ENCODE measurements at places on chromosomes 2 and 18.

- DNase-seq = no peak
These were observed 169.6 kb downstream of the KCNS3 start for GRCh38 chr2:18047896-18048657.

DNA sequence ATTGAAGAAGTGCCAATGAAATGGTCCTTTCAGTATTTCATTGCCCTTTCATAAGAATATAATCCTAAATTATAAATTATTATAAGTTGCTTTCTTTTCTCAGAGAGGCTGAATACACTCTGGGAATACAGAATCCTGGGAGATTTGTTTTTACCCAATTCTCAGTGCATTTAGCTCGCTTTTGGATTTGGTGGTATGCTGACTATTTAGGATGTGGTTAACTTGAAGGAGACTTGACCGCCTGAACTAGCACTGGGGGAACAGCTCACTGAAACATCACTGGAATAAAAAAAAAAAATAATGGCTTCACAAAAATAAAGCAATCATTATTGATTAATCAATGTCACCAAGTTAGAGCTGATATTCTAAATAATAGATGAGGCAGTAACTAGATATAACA lies 10.2 kb downstream of the TNFAIP6 start:
- no peak for DNase-seq

GRCh38 chr18:35038881-35039491 lies 2.2 kb upstream of the MAPRE2 start:
- no peak for DNase-seq

GRCh38 chr2:69642709-69643601 lies 584 bp downstream of the AAK1 start:
- DNase-seq = peak; percentile 8

DNA sequence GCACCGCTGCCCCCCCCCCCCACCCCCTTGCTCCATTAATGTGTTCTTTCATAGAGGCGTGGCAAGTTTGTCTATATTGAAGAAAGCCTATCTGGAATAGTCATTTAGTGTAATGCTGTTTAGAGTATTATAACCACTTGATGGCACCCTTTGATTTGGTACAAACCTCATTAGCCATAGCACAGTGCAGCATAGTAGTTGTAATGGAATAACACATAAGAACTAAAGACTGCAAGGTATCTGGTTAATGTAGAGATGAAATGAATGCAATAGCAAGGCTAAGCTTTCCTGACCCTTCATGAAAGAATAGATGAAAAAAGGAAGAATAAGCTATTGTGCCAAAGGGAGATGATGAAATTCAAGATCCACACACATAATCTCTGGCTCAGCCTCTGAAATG lies 81.9 kb downstream of the EHBP1 start:
- DNase-seq = no peak

GRCh38 chr2:39547811-39548719 lies 111.0 kb upstream of the MAP4K3 start:
- no peak for DNase-seq

GRCh38 chr2:19837235-19837766 lies 64.5 kb downstream of the TTC32 start:
- DNase-seq = no peak

DNA sequence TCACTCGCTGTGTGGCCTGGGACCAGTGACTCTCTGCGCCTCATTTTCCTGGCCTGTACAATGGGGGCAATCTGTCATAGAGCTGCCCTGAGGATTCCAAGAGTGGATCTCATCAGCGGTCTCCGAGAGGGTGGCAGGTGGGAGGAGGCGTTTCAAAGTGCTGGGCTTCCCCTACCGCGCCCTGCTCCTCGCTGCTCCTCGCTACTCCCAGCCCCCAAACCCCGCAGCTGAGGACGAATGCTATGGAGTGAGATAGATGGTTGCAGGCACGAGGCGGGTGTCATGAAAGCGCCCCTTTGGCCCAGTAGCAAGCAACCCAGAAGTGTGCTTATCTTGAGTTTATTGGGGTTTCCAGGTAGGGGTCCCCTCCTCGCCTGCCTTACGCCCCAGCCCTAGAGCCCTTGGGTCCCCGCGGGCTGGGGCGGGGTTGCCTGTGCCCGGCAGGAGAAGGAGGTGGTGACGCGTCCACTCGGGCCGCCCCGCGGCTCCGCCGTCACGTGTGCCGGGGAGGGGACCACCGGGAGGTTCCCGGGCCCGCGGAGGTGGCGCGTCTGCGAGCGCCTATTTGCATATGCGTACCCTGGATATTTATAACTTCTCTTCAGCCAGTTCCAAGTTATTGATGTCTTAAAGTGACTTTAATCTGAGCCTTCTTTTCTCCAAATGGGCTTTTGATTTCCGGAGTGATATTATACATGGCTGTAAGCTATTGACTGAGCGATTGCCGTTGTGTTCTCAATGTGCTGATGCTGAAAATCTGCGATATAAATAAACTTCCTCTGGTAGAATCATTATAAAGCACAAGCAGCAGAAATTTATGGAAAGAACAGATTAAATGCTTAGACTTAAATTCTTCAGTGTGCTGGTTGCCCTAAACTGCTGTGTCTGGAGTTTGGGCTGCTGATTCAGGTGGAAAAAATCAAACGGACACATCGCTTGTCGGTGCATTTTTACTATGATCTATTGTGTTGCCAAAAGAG lies 263.7 kb downstream of the ATAD2B start:
- no peak for DNase-seq

DNA sequence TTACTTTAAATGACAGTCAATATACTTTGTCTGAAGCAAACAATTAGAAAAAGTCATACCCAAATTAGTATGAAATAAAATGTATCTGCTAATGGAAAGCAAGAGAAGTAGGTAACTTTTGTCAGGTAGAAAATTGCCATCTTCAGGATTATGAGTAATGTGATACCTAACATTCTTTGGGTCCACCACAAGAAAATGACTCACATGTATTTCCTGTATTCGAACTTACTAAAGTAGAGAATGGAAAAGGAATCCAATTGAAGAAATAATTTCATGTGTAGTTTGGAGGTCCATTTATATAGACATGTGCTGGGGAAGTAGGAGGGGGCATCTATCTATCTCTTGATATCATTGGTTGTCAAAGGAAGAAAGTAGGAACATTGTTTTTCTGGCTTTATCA lies 636.2 kb upstream of the CHAC2 start:
- DNase-seq = no peak

GRCh38 chr2:188869550-188869949 lies 104.6 kb upstream of the COL3A1 start:
- no peak for DNase-seq

DNA sequence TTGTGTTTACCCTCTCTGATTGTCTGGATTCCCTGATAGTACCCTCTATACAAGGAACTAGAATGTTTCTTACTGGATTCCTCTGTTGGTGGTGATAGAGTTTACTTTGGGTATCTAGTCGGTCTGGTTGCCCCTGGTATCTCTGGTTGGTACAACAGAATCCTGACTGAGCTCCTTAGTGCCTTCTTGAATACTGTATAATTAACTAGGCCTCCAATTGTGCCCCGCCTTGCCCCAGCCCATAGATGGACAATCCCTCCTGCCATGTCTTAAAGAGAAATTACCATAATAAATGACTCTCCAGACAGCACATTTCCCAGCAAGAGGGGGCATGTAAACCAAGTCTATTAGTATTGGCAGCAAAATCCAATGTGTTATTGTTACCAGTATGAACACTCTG lies 2.3 kb downstream of the SCN1A start:
- DNase-seq = no peak

GRCh38 chr2:200156166-200156835 lies 150.2 kb upstream of the SPATS2L start:
- no peak for DNase-seq

GRCh38 chr18:3520230-3521085 lies 70.5 kb downstream of the TGIF1 start:
- DNase-seq = no peak

- peak; percentile 49 for DNase-seq
These were observed 3.5 kb upstream of the CABLES1 start for GRCh38 chr18:23131693-23132319.

DNA sequence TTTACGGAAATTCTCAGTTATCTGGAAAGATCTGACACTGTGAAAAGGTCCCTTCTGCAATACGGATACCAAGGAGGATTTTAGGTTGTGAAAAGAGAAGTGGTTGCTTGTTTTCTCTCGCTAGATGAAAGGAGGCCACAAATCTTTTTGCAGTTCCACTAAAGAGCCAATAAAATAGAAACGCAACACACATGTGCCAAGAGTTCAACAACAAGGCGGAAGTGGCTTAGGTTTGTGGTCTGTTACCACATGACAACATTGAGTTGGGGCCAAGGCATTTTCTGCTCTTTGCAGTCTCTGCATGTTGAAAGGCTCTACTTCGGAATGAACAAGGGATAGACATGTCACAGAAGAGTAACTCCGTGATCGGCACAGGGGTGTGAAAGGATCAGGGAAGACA lies 115.7 kb upstream of the OSR1 start:
- DNase-seq = no peak

- DNase-seq = no peak
These were observed 92.3 kb upstream of the CAPN13 start for GRCh38 chr2:30899516-30900054.

DNA sequence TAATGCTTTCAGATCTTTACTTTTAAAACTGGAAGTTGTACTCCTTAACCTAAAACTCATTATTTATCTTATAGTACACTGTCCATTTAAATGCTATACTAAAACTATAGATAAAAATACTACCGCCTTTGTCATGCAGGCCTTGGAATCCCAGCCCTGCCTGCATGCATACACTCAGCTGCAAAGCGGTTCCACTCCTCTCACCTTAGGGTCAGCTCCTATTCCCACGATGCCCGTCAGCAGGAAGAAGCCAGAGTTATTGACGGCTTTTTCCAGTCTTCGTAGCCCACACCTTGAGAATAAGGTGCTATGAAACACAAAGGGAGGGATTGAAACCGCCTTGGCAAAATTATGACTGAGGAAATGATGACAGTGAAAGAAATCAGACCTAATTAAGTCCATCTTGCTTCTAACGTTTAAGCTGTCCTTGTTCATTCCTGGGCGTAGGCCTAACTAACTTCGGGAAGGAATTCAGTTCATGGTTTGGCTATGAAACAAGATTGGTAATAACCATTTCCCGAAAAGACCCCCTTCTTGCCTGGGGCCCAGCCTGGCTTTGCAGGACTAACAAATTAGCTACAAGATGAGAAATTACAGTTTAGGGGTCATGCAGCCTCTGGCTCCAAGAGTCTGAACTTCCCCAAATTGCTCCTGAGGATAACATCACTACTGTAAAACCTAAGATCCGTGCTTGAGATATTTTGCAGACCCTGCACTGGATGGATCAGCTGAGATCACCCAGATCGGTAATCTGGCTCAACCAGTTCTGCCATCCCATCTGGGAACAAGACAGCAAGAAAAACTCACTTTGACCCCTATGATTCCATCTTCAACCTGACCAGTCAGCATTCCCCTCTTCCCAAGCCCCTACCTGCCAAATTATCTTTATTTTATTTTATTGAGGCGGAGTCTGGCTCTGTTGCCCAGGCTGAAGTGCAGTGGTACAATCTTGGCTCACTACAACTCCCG lies 17.1 kb downstream of the EPB41L5 start:
- DNase-seq = no peak

DNA sequence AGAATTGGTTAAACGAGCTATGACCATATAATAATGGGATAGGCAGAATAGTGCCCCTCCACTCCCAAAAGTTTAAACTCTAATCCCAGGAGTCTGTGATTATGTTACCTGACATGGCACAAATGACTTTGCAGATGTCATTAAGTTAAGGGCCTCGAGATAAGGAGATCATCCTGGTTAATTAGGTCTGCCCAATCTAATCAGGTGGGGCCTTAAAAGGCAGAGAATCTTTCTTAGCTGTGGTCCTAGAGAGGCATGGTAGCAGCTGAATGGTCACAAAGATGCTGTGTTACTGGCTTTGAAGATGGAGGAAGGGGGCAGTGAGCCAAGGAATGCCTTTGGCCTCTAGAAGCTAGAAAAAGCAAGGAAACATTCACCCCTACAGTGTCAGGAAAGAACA lies 31.1 kb downstream of the TACR1 start:
- no peak for DNase-seq

- DNase-seq = no peak
These were observed 104.6 kb upstream of the EML6 start for GRCh38 chr2:54618646-54619565.

- no peak for DNase-seq
These were observed 30.9 kb downstream of the HTR2B start for GRCh38 chr2:231093933-231094332.

DNA sequence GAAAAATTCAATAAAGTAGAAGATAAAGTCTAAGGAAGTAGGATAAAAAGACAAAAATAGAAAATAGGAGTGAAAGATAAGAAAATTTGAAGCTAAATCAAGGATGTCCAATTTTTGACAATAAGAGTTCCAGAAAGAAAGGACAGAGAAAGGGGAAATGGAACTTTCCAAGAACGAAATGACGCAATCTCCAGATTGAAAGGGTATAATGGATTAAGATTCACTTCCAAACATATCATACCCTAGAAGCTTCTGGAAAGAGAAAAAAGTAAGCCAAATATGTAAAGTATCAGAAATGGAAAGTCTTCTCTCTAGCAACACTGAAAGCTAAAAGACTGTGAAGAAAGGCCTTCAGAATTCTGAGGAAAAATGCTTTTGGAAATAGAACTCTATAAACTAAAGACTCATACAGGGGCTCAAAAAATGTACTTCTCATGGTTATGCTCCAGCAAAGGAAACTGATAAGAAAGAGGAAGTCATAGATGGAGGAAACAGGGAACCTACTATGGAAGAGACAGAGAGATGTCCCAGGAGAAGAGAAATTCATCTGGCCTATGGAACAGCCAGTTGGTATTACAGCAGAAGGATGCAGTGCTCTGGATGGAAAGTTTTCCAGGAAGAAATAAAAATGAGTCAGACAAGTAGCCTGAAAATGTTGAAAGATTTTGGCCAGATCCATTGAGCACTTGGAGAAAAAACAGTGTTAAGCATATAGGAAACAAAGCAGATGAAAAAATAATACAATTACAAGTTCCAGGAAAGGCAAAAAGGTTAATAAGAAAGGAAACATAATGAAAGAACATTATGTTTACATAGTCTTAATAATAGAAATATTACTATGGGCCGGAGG lies 20.1 kb downstream of the CASP8 start:
- no peak for DNase-seq

DNA sequence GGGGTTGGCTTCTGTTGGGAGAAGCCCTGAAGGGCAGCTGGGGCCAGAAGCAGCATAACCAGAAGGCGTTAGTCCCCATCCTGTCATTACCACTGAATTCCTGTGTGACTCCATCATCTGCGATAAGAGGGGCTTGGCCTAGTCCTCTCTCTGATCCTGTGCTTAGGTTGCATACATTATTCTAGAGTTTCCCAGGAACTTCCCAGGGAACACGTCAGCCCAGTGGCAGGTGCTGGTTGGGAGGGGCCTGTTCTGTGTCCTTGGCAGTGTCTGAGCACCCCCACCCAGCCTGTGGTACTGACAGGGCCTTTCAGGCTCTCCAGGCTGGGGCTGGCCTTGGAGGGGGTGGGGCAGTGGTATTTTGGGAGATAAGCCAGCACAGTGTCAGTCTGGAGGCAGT lies 4.5 kb upstream of the TOGARAM2 start:
- no peak for DNase-seq

DNA sequence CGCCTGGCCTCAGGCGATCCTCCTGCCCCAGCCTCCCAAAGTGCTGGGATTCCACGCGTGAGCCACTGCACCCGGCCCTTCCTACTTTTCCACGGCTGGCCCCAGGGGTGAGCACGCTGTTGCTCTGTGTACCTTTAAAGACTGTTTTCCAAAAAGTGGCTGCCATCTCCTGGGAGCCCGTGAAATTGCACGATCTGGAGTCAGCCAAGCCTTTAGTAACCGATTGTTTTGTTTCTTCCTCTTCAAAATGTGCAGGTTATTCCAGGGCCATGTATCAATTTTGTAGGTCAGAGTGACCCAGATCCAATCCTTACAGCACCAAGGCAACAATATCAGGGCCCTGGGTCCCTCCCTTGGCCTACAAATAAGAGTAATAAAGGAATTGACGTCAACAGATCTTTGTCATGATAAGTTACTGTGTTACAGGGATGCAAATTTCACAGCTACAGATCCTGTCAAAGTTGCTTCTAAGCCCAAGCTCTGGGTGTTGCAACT lies 135.6 kb upstream of the ZNF236 start:
- peak; percentile 13 for DNase-seq

Data from DMS 273 treated with DMSO at 0.1 percent for 48 hours (cell line).